ENCODE measurements at places on chromosomes 13 and 19.

DNA sequence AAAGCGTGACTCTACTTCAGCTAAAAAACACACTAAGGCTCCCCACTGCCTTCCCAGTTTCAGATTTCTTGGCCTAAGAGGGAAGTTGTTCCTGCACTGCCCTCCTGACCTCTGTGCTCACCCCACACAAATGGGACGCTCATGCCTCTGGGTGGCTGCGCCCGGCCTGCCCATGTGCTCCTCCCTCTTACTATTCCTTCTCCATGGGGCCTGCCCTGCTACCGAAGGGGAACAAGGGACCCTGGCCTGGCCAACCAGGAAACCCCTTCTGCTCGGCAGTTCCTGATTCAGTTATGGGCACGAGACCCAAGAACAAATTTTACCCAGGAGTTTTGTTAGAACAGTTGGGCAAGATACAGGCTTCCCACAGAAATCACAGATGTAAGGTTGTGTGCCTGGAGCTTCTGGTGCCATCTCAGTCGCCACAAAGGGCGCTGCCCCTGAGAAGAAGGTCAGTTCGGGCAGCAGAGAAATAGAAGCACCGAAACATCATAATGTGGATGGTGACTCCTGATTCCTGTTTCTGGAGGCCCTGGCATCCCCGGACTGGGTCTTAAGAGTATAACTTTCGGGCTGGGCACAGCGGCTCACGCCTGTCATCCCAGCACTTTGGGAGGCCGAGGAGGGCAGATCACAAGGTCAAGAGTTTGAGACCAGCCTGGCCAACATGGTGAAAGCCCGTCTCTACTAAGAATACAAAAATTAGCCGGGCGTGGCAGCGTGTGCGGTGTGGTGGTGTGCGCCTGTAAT is 5.4 kb upstream of the PLPP2 start:
- DNase-seq = no peak

DNA sequence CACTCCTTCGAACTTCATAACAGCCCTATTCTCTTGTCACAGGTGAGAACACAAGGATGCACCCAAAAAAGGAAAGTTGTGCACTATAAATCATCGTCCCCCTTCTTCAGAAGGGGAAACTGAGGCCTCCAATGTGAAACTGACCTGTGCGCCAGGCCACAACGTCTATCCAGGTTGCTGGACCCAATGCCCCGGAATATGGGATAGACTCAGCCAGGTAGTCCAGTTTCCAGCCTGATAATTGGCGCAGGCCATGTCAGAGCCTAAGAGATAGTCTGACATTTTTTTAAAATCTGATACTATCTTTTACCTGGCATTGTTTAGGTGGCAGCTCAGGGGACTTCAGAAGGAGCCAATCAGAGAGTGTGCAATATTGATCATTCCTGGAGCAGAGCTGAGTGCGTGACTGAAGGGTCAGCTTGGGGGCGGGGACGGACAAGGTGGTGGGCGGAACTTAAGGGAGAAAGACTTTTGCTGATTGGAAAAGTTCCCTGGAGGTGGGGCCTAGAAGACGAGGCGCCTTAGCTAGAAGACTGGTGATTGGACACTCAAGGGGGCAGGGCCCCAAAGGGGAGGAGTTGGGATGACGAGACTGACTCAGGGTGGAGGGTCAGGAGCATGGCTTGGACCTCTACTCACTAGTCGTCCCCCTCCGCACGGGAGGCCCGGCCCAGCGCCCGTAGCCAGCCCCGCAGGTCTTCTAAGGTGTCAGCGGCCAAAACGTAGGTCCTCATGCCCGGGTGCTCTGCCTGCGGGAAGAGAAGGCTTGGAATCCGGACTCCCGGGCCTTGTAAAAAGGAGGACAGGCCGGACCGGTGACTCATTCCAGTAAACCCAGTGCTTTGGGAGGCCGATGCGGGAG is 8.5 kb downstream of the PLEKHA4 start:
- peak; percentile 30 for DNase-seq

DNA sequence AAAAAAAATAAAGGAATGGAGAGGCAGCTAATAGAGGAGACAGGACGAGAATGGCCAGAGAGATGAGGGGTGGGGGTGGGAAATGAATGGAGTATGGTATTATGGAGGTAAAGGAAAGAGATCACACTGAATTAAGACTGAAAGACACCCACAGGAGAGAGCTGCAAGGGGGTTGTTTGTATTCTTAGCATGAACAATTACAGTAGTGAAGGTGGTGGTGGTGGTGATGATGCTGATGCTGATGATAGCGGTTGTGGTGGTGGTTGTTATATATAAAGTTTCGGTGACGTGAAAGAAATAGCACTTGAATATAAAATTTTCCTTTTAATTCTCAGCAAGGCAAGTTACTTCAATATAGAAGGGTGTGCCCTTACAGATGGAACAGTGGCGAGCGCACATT is 2.8 kb upstream of the ADGRE3 start:
- DNase-seq = no peak

DNA sequence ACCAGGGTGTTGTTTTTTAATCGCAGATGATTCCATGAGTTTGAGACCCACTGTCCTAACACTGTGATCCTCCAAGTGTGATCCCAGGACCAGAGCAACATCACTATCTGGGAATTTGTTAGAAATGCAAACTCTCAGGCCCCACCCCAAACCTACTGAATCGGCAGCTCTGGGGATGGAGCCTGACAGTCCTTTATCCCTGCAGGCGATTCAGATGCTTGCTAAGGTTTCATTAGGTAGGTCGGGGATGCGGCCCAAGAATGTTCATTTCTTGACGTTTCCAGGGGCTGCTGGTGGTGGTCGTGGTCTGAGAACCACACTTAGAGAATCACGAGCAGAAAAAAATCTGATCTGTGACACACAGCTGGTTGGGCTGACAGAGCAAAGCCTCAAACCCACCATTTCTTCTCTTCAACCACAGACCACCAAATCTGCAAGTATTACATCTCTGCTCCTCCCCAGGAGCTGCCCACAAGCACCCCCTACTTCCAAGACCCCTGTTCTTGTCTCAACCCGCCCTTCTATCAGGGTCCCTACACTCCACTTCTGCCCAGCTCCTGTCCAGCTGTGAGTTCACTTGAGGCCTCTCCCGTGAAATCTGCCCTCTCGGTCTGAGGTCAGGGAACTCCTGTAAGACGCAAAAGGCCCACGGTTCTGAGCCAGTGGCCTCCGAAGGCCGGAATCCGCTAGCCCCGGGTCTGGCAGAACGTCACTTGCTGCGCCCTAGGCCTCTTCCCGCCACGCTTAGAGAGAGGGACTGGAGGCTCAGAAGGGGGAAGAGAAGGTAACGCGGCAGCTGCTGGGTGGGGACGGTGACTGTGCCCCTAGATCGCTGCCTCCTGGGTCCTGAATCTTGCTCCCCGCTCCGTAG is 1.1 kb upstream of the FARP1 start:
- no peak for DNase-seq

DNA sequence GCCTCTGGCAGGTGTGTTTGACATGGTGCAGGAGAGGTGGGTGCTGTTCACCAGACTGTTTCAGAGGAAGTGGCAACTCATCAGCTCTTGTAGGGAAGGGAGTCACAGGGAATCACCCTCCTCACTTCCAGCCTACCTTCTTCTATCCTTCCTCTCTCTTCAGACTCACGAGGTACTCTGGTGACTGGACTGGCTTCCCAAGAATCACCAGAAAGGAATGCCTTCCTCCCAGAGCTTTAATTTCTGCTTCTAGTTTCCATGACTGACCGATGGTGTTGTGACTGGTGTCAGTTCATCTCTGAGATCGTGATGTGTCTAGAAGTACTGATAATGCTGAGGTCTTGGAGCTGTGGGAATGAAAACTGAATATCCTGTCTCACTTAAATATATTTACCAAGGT is 247.3 kb downstream of the KCTD12 start:
- DNase-seq = no peak

DNA sequence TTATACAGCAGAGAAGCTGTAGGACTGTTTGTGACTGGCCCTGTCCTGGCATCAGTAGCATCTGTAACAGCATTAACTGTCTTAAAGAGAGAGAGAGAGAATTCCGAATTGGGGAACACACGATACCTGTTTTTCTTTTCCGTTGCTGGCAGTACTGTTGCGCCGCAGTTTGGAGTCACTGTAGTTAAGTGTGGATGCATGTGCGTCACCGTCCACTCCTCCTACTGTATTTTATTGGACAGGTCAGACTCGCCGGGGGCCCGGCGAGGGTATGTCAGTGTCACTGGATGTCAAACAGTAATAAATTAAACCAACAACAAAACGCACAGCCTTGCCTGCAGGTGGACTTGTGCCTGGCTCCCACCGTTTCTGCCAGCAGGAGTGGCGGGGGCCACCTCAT is 27.3 kb upstream of the LDLR start:
- no peak for DNase-seq

- no peak for DNase-seq
Observed at GRCh38 chr13:58298556-58299135, 667.1 kb downstream of the PCDH17 start.

DNA sequence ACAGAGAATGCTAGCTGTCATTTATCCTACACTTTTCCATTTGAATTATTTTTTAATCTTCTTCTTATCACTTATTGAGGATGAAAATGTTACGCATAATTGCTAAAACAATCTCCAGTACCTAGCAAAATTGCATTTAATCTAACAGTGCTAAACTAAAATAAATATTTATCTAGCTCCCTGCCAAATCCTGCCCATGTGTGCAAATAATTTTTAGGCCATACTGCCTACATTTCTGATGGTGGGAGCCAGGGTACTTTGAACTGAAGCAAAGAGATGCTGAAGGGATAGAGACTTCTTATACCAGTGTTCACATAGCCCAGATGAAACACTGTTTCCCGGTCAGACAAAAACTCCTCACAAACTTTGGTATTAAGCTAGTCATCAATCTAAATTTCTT is 1268.7 kb upstream of the PCDH20 start:
- DNase-seq = no peak

DNA sequence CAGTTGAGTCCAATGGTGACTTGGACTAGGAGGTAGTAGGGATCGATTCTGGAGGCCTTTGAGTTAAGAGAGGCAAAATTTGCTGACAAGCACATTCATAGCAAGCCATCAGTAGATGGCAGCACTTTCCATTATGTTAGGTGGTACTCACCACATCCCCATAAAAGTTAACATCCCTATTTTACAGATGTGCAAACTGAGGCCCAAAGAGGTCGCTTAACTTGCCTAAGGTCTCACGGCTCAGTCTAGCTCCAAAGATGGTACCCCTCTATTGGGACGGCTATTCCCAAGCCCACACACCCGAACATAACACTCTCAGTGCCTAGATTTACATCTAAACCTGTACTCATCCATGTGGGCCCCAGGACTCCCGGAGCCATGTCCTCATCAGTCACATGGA is 21.5 kb upstream of the FOSB start:
- DNase-seq = peak; percentile 61

- no peak for DNase-seq
Observed at GRCh38 chr13:51945149-51945548, 66.1 kb downstream of the ATP7B start.

DNA sequence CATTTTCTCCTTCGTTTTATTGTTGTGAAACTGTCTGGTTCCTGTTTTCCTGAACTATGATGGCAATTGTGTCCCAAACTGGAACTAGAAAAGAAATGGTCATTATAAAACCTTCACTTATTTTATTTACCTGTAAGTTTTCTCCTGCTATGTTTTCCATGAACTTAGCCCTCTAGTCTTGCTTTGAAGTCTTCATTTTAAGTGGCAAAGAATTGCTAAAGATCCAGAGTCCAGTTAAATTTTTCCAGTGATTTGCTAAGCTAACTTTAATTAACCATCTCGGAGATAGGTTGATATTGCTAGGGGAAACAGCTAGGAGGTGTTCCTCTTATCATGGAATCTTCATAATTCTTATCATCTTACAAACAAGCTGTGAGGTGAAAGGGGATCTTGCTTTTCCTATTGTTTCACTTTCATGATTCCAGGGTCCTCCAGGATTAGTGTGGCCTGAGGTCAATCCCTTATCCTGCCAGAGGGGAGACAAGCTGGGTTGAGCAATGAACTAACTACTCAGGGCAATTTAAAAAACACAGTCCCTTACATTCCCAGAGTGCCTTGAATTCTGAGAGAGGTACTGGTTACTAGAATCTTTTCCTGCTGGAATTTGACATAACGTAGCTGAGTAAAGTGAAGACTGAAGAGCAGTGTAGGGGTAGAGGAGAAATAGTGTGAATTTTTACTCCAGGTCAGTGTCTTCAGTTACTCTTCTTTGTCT is 112.5 kb downstream of the ESD start:
- no peak for DNase-seq

DNA sequence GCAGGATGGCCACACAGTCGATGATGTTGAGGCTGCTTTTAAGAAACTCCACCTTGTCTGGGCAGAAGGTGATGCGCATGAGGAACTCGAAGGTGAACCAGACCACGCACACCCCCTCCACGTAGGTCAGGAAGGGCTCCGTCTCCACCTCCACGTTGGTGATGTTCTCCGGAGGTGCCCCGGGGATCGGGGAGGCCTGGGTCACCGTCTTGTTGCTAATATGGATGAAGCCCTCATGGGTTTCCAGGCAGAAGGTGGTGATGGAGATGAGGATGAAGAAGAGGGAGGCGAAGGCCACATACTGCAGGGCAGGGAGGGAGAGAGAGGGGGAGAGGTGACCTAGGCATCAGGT is 5.4 kb downstream of the KCNC3 start:
- DNase-seq = no peak

- no peak for DNase-seq
Observed at GRCh38 chr19:41895745-41896580, 13.0 kb downstream of the ARHGEF1 start.

GRCh38 chr13:40982772-40983171 is 36.3 kb downstream of the ELF1 start:
- DNase-seq = peak; percentile 86

DNA sequence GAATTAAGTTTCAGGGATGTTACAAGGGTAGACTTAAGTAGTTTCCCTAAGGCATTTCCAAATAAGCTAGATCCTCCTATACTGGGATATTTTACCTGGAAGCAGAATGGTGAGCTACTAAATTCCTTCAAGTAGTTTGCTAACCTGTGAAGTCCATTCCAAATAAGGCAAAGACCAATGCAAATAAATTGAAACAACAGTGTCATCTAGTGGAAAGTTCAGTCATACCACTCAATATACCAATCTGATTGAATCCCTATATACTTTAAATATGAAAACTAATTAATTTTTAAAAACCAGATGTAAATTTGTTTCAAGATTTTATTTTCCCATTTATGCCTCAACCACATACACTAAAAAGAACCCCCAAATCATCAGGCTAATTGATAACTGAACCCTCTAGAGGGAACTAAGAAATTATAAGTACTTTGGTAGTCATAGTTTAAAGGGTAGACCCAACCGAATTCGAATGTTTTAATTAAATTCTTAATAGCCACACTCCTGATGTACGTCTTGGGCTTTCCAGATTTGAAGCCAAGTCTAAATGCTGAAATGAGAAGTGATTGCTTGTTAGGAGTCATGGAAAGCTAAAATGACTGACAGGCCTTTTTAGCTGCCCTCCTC is 223.7 kb downstream of the TBC1D4 start:
- peak; percentile 29 for DNase-seq

GRCh38 chr19:39301562-39301961 is 5.4 kb downstream of the IFNL1 start:
- no peak for DNase-seq

GRCh38 chr19:28834996-28835395 is 378.0 kb downstream of the UQCRFS1 start:
- no peak for DNase-seq

DNA sequence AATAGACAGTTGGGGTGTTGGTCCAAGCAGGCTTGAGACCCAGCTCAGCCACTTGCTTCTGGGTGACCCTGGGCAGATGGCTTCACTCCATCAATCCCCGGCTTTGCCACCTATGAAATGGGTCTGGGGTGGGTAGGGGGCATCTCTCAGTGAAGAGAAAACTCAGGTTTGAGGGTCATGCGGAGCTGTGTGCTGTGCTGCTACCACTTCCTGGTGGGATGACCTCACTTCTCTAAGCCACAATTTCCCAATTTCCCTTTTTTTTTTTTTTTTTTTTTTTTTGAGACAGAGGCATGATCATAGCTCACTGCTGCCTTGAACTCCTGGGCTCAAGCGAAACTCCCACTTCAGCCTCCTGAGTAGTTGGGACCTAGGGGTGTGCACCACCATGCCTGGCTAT is 4.6 kb upstream of the PLAUR start:
- DNase-seq = no peak

All from CD4-positive, alpha-beta T cell treated with Interleukin-12 subunit alpha and Interleukin-12 subunit beta, for 1 hour (primary cell).